ENCODE measurements at places on chromosomes 16 and 17.

DNA sequence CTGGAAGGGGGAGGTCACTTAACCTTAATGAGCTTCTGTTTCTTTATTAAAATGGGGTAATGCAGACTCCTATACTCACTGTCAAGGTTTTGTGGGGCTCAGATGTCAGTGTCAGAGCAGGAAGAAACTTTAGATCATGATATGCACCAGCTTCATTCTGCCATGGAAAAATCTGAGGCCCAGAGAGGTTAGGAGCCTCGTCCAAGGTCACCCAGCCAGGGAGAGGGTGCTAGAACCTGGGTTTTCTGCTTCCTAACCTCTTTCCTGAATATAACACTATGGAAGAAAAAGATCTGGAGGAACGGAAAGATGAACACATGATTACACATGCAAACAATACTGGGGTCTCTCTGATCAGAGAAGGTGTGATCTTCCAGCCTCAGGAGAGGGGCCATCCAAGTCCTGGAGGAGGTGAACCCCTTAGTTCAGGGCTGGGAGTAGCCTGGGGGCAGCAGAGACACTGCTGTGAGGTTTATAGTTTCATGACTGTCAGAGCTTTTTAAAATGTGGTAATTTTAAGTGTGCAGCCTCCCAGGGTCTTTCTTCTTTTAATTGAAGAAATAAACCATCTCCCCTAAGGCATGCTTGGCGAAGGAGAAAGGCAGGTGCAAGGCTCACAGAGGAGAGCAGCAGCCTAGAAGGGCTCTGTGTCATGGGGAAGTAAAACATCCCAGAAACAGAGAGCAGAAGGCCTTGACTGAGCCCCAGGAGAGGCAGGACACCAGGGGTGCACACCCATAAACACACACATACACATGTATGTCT is 10.2 kb upstream of the MEOX1 start:
- DNase-seq = no peak

DNA sequence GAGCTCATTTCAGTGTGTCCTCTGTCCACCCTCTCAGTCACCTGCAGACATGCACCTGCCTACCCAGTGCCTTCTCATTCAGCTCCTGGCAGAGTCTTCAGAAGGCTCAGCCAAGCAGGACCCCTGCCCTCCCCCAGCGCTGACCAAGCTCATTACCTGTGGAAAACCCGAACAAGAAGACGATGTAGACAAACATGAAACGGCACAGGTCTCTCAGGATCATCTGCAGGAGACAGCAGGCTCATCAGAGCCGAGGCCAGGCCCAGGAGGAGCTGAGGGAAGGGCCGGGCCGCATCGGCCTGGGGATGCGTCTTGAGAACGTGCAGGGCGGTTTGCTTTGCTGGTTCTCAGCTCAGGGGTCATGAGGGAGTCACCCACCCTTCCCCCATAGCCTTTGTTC is 19.4 kb upstream of the TRPV3 start:
- DNase-seq = no peak

DNA sequence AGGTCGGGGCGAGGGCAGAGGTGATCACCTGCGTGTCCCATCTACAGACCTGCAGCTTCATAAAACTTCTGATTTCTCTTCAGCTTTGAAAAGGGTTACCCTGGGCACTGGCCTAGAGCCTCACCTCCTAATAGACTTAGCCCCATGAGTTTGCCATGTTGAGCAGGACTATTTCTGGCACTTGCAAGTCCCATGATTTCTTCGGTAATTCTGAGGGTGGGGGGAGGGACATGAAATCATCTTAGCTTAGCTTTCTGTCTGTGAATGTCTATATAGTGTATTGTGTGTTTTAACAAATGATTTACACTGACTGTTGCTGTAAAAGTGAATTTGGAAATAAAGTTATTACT is 28.9 kb downstream of the STH start:
- no peak for DNase-seq

- DNase-seq = no peak
Observed at GRCh38 chr17:80971704-80972304, 19.8 kb upstream of the CHMP6 start.

- DNase-seq = no peak
Observed at GRCh38 chr16:11665071-11665491, 3.2 kb upstream of the SNN start.

- no peak for DNase-seq
Observed at GRCh38 chr17:21688293-21688949, 3.9 kb upstream of the KCNJ18 start.

- DNase-seq = no peak
Observed at GRCh38 chr16:24204150-24204665, 51.9 kb upstream of the CACNG3 start.

DNA sequence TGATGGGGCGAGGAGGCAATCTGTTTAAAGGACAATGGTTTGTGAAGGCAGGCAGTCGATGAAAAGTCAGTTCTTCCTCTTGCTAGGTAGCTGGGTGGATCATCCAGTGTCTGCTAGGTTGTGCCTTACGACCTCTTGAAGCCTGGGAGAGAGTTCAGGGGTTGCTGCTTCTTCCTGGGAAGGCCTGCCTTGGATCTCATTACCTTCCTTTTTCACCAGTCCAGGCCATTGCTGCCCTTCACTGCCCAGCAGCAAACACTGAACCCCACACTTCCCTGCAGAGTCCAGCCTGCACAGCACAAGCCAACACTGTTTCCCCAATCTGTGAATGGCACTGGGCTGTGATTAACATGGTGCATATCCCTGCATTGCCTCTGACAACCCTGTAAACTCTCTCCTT is 24.7 kb downstream of the HS3ST2 start:
- no peak for DNase-seq

GRCh38 chr16:72164691-72165090 is 7.3 kb downstream of the PMFBP1 start:
- DNase-seq = no peak

DNA sequence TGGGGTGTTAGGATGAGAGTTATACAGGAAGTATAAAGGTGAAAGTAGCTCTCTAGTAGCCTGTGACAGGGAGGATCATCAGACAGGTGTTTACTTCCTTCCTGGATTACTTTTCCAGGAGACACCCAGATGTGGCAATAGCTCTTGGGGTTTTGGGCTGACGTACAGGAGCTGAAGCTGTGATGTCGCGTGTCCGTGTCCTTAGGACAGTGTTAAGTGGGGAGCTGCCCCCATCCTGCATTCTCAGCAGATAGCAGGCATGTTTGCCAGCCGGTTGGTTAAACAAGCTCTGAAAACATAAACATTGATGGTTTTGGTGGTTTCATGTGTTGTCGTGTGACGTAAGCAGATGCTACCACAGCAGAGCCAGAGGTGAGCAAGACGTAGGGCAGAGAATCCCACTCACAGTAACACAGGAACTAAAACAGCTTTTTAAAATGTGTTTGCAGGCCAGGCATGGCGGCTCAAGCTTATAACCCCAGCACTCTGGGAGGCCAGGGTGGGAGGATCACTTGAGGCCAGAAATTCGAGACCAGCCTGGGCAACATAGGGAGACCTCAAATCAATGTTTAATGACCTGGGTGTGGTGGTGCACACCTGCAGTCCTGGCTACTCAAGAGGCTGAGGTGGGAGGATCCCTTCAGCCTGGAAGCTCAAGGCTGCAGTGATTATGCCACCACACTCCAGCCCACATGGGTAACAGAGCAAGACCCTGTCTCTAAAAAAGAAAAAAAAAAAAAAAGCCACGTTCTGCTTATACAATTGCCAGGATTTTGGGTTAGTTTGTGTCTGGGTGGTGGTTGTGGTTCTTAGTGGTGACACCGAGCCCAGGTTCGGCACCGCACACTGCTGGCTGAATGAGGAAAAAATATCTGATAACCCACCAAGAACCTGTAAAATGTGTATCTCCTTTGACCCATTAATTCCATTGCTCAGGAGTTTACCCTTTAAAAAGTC is 18.2 kb upstream of the IL17C start:
- DNase-seq = no peak

Data from hematopoietic multipotent progenitor cell treated with erythropoietin and hydrocortisone succinate and interleukin-3 and kit ligand, for 17 days (in vitro differentiated cells).